ENCODE measurements at places on chromosomes 2 and 18.
A peak's percentile ranks its signal among the peaks of the same experiment; 100 is the strongest.

DNA sequence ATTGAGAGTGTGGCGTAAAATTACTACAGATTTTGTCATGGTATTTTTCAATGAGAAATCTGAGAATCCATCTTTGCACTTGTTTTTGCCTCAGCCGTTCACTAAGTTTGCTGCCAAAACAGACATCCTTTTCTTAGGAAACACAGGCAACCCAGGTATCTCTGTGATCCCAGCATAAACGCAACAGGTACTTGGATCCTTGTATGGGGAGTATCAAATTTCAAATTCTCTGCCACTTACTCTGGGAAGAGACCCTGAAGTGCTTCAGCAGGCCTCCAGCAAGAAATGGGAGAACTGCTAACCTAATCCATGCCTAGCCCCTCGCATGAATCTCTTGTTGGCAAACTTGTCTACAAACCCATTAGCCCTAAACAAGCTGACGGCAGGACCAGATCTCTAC, 83.1 kb downstream of the BCL11A start:
- no peak for DNase-seq
- H3K4me3 ChIP-seq, result no peak overlapping the region
- peaks cover 36% of the 10 kb centered on the region for H3K4me1 ChIP-seq
- H3K27ac ChIP-seq, result no peak overlapping the region

DNA sequence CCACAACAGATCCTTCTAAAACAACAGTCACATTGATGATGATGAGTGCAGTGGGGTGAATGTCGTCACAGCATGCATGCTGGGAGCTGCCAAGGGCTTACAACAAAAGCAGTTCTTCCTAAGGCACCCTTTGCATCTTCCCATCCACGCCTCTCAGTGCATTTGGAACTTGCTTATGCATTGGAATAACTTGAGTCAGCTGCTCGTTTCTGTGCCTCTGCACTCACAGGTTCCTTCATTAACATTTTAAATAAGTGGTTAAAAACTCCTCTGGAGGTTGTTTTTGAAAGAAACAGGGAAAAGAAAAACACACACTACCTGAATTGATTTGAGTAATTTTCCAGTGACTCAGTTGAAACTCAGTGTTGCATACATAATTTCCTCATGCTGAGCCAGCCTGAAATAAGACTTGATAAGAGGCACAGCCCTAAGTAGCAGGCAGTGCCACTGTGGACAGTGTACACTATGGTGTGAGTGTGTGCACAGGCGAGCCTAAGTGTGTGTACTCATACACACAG, 46.8 kb upstream of the TRIM43B start:
- no peak overlapping the region for H3K27ac ChIP-seq
- H3K4me3 ChIP-seq, result no peak overlapping the region
- no peaks in the 10 kb centered on the region for H3K36me3 ChIP-seq
- DNase-seq, result no peak
- H3K4me1 ChIP-seq, result no peaks in the 10 kb centered on the region
- no peaks in the 10 kb centered on the region for H3K27me3 ChIP-seq

DNA sequence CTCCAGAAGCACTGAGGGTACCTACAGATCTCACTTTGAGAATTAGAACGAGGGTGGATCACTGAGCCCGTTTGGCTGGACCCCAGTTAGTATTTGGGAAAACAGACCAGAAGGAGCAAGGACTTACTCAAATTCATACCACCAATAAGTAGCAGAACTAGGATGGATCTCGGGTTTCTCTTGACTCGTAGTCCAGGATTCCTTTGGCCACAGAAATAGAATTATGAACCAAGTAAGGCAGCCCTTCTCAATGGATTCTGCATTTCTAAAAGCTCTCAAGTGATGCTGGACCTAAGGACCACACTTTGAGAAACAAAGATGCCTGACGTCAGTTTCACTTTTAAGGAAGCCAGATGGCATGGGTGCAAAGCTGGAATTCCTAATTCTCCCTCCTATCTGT, 153.0 kb downstream of the KLHL29 start:
- no peak overlapping the region for H3K27ac ChIP-seq
- no peak overlapping the region for H3K4me3 ChIP-seq
- no peaks in the 10 kb centered on the region for H3K36me3 ChIP-seq
- no peaks in the 10 kb centered on the region for H3K27me3 ChIP-seq
- no peak for DNase-seq
- H3K4me1 ChIP-seq, result peaks cover 25% of the 10 kb centered on the region

- H3K27me3 ChIP-seq, result no peaks in the 10 kb centered on the region
- no peak overlapping the region for H3K27ac ChIP-seq
- H3K4me3 ChIP-seq, result no peak overlapping the region
- H3K4me1 ChIP-seq, result peaks cover 20% of the 10 kb centered on the region
- no peak for DNase-seq
These were observed 30.7 kb downstream of the CNGA3 start for GRCh38 chr2:98376996-98377395.

- H3K36me3 ChIP-seq, result no peaks in the 10 kb centered on the region
- peaks cover 5% of the 10 kb centered on the region for H3K4me1 ChIP-seq
- H3K27ac ChIP-seq, result no peak overlapping the region
- no peaks in the 10 kb centered on the region for H3K27me3 ChIP-seq
- H3K4me3 ChIP-seq, result no peak overlapping the region
These were observed 10.5 kb upstream of the SAG start for GRCh38 chr2:233297076-233297475.

GRCh38 chr2:219918944-219919343, 291.5 kb downstream of the SLC4A3 start:
- H3K27ac ChIP-seq, result no peak overlapping the region
- H3K27me3 ChIP-seq, result no peaks in the 10 kb centered on the region
- no peaks in the 10 kb centered on the region for H3K36me3 ChIP-seq
- no peak overlapping the region for H3K4me3 ChIP-seq

GRCh38 chr18:59063300-59063906, 76.3 kb upstream of the SEC11C start:
- no peaks in the 10 kb centered on the region for H3K36me3 ChIP-seq
- no peak overlapping the region for H3K27ac ChIP-seq
- no peak for DNase-seq
- H3K4me3 ChIP-seq, result no peak overlapping the region

GRCh38 chr2:25207078-25207545, 38.7 kb upstream of the POMC start:
- H3K27me3 ChIP-seq, result no peaks in the 10 kb centered on the region
- peaks cover 4% of the 10 kb centered on the region for H3K4me1 ChIP-seq
- H3K4me3 ChIP-seq, result no peak overlapping the region
- H3K36me3 ChIP-seq, result no peaks in the 10 kb centered on the region
- no peak overlapping the region for H3K27ac ChIP-seq
- no peak for DNase-seq

GRCh38 chr2:179536185-179536584, 271.6 kb upstream of the SESTD1 start:
- DNase-seq, result no peak
- H3K4me3 ChIP-seq, result no peak overlapping the region
- peaks cover 21% of the 10 kb centered on the region for H3K4me1 ChIP-seq

- H3K27ac ChIP-seq, result no peak overlapping the region
- H3K36me3 ChIP-seq, result no peaks in the 10 kb centered on the region
- no peak overlapping the region for H3K4me3 ChIP-seq
- no peak for DNase-seq
- H3K27me3 ChIP-seq, result peaks cover 8% of the 10 kb centered on the region
These were observed 307.2 kb downstream of the MYCN start for GRCh38 chr2:16247326-16248122.

GRCh38 chr2:3670941-3671340, 12.9 kb downstream of the ALLC start:
- H3K4me1 ChIP-seq, result no peaks in the 10 kb centered on the region
- H3K36me3 ChIP-seq, result no peaks in the 10 kb centered on the region
- no peak overlapping the region for H3K4me3 ChIP-seq
- no peak overlapping the region for H3K27ac ChIP-seq

GRCh38 chr2:162926501-162926900, 87.9 kb upstream of the KCNH7 start:
- no peaks in the 10 kb centered on the region for H3K27me3 ChIP-seq
- H3K4me1 ChIP-seq, result no peaks in the 10 kb centered on the region
- H3K36me3 ChIP-seq, result no peaks in the 10 kb centered on the region
- no peak overlapping the region for H3K4me3 ChIP-seq

DNA sequence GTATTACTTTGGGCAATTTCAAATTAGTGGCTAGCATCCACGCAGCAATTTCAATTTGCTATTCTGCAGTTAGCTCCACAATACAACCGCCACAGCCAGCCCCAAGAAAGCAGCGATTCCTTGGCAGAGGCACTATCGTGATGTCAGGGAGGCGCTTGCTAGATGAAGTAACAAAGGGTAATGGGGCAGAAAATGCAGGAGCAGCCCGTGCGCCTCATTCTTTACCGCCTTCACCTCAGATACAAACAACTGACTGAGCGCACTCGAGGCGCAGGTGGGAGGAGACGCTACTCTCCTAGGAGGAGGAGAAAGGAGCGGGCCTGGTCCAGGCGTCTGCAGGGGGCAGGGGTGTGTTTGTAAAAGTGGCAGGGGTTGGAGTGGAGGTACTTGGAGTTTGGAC, 76.9 kb upstream of the ASB18 start:
- no peak overlapping the region for H3K27ac ChIP-seq
- no peak overlapping the region for H3K4me3 ChIP-seq
- H3K36me3 ChIP-seq, result peaks cover 5% of the 10 kb centered on the region
- H3K27me3 ChIP-seq, result no peaks in the 10 kb centered on the region

GRCh38 chr2:98777710-98778109, 46.8 kb upstream of the MGAT4A start:
- no peak overlapping the region for H3K4me3 ChIP-seq
- H3K36me3 ChIP-seq, result no peaks in the 10 kb centered on the region
- no peaks in the 10 kb centered on the region for H3K4me1 ChIP-seq
- no peak for DNase-seq
- no peak overlapping the region for H3K27ac ChIP-seq

GRCh38 chr18:69401226-69401971, 711 bp downstream of the DOK6 start:
- peaks cover 80% of the 10 kb centered on the region for H3K27me3 ChIP-seq
- peak; percentile 39 for DNase-seq
- no peaks in the 10 kb centered on the region for H3K36me3 ChIP-seq
- H3K4me3 ChIP-seq, result peak overlapping the region; percentile 70
- H3K4me1 ChIP-seq, result peaks cover 16% of the 10 kb centered on the region

GRCh38 chr18:66495844-66496243, 108.0 kb downstream of the CDH19 start:
- no peaks in the 10 kb centered on the region for H3K36me3 ChIP-seq
- H3K4me3 ChIP-seq, result no peak overlapping the region
- peak; percentile 87 for DNase-seq
- H3K27ac ChIP-seq, result no peak overlapping the region

DNA sequence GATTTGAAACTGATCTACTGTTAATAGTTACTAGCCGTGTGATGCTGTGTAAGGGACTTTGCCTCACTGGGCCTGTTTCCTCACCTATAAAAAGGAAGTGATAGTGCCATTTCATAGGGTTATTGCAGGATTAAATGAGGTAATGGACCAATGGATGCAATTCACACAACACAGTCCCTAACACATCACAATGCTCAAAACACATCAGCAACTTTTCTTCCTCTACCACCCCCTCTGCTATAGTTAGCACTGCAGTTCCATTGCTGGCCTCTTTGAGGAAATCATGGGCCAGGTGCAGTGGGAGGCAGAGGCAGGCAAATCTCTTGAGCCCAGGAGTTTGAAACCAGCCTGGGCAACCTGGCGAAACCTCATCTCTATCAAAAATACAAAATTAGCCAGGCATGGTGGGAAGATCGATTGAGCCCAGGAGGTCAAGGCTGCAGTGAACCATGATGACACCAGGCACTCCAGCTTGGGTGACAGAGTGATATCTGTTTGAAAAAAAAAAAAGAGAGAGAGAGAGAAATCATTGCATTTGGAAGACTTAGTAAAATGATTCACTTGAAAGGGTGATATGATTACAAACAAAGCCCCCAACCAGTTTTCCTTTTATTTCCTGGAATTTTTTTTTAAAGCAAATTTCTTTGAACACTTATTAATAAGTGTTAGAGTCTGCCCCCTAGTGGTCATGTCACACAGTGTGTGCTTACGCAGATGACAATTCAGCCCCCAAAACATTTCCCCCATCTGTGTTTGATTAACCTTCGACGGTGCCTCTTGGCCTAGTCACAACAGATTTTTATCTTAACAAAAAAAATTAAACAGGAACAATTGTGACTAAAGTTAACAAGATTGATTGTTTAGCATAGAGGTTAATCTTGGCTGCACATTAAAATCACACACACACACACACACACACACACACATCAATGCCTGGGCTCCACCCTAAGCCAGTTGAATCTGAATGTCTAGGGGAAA, 88.6 kb upstream of the BCL11A start:
- no peaks in the 10 kb centered on the region for H3K4me1 ChIP-seq
- H3K4me3 ChIP-seq, result no peak overlapping the region
- peak; percentile 83 for DNase-seq
- no peak overlapping the region for H3K27ac ChIP-seq

- no peak overlapping the region for H3K27ac ChIP-seq
- no peaks in the 10 kb centered on the region for H3K36me3 ChIP-seq
- DNase-seq, result no peak
- no peak overlapping the region for H3K4me3 ChIP-seq
- no peaks in the 10 kb centered on the region for H3K4me1 ChIP-seq
These were observed 38.4 kb downstream of the ABCB11 start for GRCh38 chr2:168992591-168993349.

DNA sequence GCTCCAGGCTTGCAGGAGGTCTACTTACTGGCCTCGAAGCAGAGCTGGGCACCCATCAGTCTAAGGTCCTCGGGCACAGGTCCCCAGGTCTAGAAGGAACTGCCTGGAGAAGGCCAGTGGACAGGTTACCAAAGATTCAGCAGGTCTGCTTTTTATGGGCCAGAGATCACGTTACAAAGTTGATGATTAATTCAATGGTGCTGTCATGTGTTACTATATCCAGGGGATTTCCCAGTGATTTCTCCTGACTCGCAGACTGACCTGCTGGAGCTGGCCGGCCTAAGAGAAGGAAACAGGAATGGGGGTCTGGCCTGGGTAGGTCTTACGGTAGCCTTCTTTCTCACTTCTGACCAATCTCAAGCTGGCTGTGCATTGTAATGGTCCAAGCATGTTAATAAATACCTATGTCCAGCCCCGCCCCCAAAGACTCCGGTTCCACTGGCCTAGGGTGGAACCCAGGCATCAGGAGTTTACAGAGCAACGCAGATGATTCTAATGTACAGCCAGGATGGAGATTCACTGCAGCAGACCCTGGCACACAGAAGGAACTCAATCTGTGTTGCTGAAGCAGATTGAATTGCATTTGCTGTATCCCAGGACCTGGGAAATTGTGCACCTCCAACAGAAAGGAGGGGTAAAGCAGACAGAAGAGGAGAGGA, at the start of gene NEURL3:
Gene NEURL3, minus strand, starts transcription at position 127 of the 659 bp plus-strand sequence. Its CDS starts 71 bp downstream, at position 56.
- peaks cover 30% of the 10 kb centered on the region for H3K27me3 ChIP-seq
- H3K4me3 ChIP-seq, result no peak within 1 kb of the TSS
- no peak for DNase-seq
- H3K27ac ChIP-seq, result no peak within 1 kb of the TSS
- H3K36me3 ChIP-seq, result no peaks in the 10 kb centered on the region
